Left ventricle myocardium inferior (tissue), 1 donor: ENCODE measurements at places on chromosomes 7 and 10. TPM values are rescaled to one million over a fixed set of nuclear protein-coding genes. Genes with fewer than 3 reads are reported as not detected.

DNA sequence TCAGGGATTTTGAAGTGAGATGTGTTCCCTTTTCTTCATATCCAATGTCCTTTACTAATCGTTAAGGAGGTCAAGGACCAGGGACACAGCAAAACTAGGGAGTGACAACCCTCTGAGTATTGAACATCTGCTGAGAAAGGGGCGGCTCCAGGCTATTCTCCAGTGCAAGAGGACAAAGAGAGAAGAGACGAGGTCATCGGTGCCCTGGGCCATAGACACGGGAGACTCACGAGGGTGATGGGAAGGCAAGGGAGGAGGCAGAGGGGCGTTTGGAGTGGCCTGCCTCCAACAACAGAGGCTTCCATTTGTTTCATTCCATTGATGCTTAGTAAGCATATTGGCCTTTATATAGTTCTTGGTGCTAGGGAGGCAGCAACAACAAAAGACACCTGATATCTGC is 268.4 kb downstream of the CXCL12 start:
- H3K27me3 ChIP-seq, result no peaks in the 10 kb centered on the region
- no peak overlapping the region for H3K27ac ChIP-seq
- no peak overlapping the region for H3K4me3 ChIP-seq
- H3K36me3 ChIP-seq, result no peaks in the 10 kb centered on the region

GRCh38 chr7:46746695-46747687 is 825.9 kb upstream of the IGFBP3 start:
- no peaks in the 10 kb centered on the region for H3K36me3 ChIP-seq
- H3K27me3 ChIP-seq, result no peaks in the 10 kb centered on the region
- no peak for DNase-seq

GRCh38 chr7:516216-516605 is 3.4 kb downstream of the PDGFA start:
- H3K27me3 ChIP-seq, result peaks cover 32% of the 10 kb centered on the region
- peak overlapping the region; percentile 93 for H3K4me3 ChIP-seq
- H3K27ac ChIP-seq, result peak overlapping the region; percentile 90
- peaks cover 77% of the 10 kb centered on the region for H3K4me1 ChIP-seq

Gene MKX
- total RNA-seq, result 0.22 TPM
